Fibroblast of lung (primary cell): ENCODE measurements at places on chromosomes 3 and 15.

DNA sequence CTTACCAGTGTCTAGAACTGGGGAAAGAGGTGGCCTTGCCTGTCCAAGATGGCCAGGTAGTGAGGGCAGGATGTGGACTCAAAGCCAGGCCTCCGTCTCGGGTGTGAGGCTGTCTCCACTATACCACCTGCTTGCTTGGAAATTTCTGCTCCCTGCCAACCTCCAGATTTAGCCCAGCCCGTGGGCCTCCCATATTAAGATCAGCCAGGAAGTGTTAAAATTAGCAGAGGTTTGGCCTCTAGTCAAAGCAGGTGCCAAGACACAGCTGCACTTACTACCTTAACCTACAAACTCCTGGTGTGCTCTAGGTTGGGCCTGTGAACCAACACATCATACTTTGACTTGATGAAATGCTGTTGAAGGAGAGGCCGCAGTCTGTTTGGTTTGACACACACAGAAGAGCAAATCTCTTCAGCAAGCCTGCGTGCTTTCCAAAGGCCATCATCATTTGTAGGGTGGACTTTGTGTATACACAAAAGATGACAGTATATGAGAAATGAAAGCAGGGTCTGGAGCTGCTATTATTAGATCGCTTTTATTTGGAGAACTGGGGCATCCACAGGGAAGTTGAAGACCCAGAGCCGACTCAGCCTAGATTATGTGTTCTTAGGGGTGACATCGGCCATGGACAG lies 206.5 kb downstream of the XXYLT1 start:
- no peak for DNase-seq

GRCh38 chr15:83837945-83838571 lies 184.1 kb downstream of the ADAMTSL3 start:
- DNase-seq: peak; percentile 40

DNA sequence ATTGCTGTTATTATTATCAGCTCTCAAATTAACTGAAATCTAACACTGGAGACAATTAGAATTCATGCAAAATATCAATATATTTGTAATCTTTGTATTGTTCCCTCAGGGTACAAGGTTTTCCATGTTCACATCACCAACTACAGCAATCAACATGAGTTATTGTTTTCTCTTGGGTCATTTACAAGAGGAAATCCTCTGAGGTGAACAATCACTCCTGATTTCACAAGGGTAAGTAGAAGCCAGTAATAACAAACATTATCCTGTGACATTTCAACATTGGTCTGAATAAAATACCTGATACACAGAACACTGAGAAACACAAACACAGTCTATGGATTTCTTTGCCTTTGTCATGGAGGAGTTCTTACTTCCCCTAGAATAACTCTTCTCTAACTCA lies 174.0 kb downstream of the SUCNR1 start:
- DNase-seq: peak; percentile 52

DNA sequence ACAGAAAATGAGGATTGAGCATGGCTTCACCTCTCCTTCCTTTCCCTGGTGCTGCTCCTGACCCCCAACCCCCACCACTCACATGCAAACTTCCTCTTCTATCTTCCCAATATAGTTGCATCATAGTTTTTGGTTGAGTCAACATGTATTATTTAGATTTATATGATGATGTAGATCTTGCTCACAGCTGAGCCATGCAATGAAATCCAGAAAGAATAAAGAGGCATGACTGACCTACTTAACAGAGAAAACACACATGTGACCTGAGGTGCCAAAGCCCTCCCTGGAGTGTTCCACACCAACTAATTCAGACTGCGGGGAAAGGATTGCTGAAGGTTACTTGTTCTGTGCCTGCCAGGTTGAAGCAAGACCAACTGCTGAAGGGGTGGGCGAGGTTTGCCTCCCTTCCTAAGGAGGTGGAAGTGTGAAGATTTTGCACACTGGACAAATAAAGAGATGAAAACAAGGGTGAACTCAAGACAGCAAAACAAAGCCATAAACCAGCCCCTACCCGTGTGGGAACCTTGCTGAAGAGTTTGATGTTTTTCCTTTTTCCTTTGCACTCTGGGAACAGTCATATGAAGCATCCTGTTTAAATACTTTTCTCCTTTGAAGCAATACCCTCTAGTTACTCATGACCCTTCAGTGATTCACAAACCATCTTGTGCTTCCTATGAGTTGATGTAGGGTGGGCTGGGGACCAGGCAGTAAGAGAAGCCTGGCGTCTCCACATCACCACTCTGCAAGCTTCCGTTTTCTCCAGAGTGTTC lies 155.2 kb upstream of the UBE2E1 start:
- peak; percentile 92 for DNase-seq

GRCh38 chr15:98289747-98290146 lies 329.2 kb downstream of the ARRDC4 start:
- DNase-seq: no peak

DNA sequence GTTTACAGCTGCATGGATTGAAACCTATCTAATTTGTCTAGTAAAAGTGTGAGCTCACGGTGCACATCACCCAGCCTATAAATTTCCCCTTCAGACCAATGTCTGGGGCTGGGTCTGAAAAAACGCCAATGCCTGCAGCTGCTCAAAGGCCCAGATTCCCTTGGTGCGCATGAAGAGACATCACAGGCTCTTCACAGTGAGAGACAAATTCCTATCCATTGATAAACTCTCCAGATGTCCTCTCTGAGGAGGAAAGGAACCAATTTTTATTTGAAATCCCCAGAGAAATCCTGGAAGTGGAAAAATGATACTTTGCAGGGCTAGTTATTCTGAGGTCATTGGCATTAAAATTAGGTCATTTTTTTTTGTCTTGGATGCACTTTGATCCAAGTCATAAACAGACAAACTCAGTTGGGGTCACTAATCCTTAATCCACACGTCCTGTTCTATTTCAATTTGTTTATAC lies 360.5 kb downstream of the EPHA3 start:
- no peak for DNase-seq

DNA sequence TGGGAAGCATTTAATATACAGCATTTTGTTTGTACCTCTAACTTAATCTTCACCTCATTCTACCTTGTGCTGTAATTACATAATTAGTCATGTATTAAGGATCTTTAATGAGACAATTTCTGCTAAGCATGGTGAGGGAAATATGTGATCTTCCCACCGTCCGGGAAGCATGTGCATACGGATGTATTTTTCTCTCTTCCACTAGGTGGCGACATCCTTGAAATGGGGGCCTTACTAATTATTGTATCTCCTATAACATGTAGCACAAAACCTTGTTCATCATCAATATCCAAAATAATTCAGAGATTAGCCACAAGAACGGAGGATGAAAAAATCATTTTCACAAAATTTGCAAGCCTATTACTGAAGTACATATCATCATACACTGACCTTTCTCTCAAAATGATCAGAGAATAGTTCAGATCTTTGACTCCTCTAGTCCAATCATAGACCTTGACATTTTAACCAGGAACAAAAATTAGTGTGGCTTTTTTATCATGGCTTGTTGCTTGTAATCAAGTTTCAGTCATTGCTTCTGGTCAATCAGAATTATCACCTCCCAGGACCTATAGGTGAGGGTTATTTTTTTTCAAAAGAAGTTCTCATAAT lies 148.9 kb upstream of the GBE1 start:
- DNase-seq: peak; percentile 44

- DNase-seq: no peak
These were observed 67.2 kb downstream of the MYO9A start for GRCh38 chr15:72050700-72051099.

- no peak for DNase-seq
These were observed 785 bp downstream of the MFSD1 start for GRCh38 chr3:158802409-158803268.

DNA sequence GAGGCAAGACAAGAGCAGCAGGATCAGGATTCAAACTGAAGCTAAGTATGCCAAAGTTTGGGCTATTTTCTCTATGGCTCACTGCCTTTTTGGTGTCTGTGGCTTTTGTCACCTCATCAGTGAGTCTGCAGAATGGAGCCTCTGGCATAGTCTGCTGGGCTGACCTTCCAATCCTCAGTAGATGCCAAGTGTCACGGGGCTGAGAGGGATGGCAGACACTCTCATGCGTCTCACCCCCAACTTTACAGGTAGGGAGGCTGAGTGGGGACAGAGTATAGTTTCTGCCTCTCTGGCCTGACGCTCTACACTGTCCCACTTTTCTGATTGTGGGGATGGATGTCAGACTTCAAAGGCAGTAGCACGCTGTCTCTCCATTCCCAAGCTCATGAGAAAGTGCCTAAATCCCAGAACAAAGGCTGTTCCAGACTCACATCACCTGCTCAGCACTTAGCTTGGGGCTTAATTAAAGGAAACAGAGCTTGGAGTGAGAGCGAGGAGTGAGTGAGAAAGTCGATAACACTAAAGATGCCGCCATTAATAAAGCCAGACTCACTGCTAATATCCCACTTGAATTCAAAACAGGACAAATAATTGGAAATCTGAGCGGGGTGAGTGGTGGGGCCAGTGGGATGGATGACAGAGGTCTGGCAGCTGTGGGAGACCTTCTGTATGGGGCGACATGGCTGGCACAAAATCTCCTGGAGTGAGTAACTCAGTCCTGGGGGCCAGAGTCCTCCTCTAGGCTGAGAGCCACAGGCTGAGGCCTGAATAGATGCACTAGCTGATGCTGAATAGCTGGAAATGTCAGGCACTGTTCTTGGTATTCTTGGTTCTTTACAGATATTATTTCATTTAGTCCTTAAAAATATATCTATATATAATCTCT lies 78.4 kb upstream of the MRPS22 start:
- no peak for DNase-seq

- peak; percentile 76 for DNase-seq
These were observed 175.8 kb upstream of the STT3B start for GRCh38 chr3:31356941-31357340.

GRCh38 chr15:71914092-71914491 lies 103.7 kb downstream of the NR2E3 start:
- DNase-seq: no peak

DNA sequence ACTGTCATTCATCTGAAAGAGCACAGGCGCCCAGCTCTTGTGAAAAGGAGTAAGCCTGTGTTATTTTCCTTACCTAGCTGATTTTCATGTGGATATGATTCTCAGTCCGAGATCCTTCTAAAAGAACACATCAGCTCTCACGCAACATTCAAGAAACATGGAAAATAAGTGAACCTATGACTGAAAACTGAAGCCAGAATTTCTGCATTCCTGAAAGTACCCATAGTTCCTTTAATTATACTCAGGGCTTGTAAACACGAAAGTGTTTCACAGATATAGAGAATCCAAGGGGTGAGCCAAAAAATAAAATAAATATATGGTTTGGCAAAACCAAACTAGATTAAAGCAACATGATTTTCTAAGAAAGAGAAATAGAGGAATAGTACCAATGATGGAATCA lies 100.8 kb upstream of the CHMP2B start:
- DNase-seq: no peak

DNA sequence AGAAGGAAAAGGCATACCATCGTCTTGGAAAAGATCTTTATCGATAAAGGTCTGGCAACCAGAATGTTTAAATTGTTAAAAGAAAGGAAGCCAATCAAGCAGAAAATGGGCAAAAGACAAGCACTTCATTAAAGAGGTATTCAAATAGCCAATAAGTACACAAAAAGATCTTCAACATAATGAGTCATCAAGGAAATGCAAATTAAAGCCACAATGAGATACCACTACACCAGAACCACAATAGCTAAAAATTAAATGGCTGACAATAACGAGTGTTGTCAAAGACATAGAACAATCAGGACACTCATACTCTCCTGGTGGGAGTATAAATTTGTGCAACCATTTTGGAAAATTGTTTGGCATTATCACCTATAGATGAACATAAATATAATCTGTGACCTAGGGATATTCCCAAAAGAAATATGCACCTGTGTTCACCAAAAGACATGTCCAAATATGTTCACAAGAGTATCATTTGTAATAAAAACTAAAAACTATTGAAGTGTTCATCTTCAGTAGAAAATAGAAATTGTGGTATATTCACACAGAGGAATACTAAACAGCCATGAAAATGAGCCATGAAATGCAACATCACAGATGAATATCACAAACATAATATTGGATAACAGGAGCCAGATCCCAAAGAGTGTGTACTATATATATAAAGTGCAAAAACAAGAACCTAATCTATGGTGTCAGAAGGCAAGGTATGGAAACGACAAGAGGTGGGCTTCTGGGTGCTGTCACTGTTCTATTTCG lies 14.4 kb upstream of the BTBD1 start:
- DNase-seq: no peak

- DNase-seq: peak; percentile 6
These were observed 26.6 kb downstream of the BTLA start for GRCh38 chr3:112472691-112473090.

- peak; percentile 82 for DNase-seq
These were observed 716 bp downstream of the PTPN23 start for GRCh38 chr3:47381317-47382157.

DNA sequence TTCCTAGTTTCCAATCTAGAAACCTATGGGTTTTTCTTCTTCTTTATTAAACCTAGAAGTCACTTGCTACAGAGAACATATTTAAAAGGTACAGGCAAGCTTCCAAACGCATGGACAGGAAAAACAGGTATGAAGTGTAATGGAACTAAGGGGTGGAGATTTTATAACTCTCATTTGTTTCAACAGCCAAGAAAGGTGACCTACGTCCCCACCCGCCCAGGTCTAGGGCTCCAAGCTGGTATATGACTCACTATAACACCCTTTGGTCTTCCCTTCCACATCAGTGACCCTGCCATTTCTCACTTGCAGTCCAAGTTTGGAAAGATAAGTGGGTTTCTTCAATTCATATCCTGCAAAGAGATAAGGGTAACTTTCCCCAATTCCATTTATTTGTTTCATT lies 6.0 kb upstream of the LIPH start:
- DNase-seq: peak; percentile 30

GRCh38 chr3:183247011-183247589 lies 6.0 kb upstream of the B3GNT5 start:
- DNase-seq: no peak
